ENCODE measurements at places on chromosomes 4 and X.

GRCh38 chr4:24748023-24748422, 47.4 kb upstream of the SOD3 start:
- DNase-seq, result no peak

DNA sequence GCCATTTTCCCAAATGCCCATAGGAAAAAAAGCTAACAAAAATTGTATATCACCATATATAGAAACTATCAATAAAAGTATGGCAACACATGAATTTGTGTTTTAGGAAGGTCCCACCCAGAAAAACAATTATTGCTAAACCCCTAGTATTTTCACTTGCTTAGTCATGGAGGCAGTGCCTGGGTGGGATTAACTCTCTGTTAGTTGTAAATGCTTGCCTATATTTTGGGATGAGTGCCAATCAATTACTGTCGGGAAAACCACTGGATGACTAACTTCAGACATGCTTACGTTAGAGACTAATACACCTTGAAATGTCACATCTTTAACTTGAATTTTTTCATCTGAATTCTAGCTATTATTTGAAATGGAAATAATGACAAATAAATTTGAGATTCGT, 33.9 kb downstream of the TMPRSS11A start:
- DNase-seq, result no peak

- DNase-seq, result no peak
These were observed 27.2 kb downstream of the TAPT1 start for GRCh38 chr4:16199093-16199492.

DNA sequence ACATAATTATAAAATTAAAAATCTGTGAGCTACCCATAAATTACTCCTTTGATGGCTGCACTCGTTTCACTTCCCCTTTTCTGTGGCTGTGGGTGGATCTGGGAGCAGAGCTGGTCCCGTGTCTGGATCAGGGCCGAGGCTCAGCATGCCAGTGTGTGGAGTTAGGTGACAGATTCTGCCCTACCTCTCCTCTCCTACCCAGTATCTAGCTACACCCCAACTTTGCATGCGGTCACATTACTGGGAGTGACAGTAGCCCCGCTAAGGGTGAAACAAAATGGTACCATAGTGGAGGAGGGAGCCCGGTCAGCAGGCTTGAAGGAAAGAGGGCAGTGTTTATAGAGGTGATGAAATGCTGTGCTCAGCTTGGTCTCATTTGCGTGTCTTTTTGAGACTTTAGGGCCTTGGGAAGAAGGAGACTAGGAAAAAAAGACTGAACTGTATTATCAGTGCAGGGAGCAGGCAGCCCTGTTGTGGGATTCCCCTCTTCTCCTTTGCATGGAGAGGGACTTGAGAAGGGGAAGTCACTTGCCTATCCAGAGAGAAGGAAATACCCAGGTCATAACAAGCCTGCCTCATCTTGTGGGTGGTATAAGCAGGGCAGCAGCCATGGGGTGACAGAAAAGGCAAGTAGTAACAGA, 48.4 kb downstream of the ARHGAP10 start:
- peak; percentile 85 for DNase-seq

DNA sequence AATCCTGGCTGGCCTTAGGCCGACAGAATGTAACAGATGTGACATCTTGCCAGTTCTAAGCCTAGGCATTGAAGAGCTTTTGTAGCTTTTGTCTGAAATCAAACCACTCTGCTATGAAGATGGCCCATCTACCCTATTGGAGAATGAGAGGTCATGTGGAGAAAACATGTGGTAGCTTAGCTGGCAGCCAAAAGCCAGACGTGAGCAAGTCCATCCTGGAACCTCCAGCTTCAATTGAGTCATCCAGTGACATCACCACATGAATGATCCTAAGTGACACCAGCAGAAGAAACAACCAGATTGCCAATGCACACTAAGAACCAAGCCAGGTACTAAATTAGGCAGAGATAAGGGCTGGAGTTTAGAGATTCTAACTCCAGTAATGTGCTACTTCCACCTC, 154.8 kb upstream of the ZFP42 start:
- DNase-seq, result no peak

- DNase-seq, result no peak
These were observed 189.5 kb downstream of the GASK1B start for GRCh38 chr4:157983300-157983699.

DNA sequence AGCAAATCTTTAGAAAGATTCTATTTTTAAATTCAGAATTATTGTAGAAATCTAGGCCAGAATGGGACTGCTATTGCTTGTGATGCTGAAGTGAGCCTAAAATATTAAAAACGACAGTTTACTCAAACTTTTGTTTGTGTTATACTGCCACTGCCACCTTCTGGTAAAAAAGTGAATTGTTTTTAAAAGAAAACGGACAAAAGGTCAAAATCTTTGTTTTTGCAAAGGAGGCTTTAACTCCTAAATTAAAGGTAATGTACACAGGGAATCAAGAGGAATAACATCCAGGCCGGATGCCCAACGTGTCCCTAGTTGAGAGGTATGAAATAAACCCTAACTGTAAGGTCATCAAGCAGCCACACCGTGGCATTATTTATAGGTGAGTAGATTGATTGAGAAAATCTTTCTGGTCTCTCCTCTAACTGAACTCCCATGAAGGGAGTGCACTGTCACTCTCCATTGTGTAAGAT, 338.3 kb upstream of the GALNT7 start:
- DNase-seq, result no peak

GRCh38 chr4:79603681-79604080, 195.7 kb upstream of the GK2 start:
- peak; percentile 83 for DNase-seq

DNA sequence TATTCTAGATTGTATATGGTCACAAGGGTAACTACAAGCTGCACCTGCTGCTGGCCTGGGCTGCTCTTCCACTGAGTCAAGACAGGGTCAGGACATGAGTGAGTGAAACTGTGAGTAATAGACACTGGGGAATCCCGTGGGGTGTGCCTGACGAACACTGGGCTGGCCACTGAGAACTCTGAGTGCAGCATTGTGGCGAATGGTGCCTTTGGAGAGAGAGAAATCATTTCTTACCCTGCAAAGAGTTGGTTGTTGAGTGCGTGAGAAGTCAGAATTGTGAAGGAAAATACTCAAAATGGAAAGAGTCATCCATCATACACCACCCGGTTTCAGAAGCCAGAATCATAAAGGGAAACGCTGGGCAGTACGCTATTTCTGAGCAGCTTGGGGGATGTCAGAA, 43.1 kb upstream of the LSM6 start:
- DNase-seq, result no peak

Measured in MV-4-11 (cell line).